ENCODE measurements at places on chromosomes 12 and 14.

- no peak for DNase-seq
Measured at GRCh38 chr12:44930972-44931600, 55.0 kb upstream of the NELL2 start.

DNA sequence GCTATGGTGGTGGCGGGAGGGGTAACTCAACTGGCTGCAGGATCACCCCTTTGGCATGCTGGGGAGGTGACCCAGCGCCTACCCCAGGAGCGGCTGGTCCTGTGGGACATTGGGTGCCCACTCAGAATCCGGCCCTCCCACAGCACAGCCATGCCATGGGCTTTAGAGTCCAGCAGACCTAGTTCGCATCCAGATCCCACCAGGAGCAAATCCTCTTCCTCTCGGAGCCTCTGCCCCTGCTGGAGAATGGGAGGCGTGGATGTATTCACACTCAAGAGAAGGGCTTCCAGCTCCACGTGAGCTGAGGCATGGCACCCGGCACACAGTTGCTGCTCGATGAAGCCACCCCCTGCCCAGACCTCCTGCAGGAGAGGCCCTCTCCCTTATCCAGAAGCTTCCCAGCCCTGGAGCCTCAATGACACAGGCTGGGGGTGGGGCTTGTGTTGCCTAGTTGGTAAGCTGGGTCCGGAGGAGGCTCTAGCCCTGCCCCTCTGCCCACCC lies 17.7 kb downstream of the FAM222A start:
- no peak for DNase-seq

- DNase-seq = no peak
Measured at GRCh38 chr12:91892081-91892855, 253.4 kb downstream of the BTG1 start.

GRCh38 chr12:132079695-132080094 lies 64.4 kb downstream of the DDX51 start:
- DNase-seq = no peak

DNA sequence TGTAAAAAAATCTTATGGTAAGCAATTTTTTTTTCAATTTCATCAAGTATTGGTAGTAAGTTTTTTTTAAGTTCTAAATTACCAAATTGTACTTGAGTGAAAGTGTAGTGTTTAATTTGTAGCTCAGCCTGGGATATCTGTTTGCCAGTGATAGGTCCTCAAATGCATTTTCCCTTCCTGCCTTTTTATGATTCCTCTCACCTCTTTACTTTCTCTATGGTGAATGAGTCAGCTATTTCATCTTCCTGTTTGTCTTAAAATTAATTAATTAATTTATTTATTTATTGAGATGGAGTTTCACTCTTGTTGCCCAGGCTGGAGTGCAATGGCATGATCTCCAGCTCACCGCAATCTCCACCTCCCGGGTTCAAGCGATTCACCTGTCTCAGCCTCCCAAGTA lies 10.6 kb downstream of the SRP54 start:
- DNase-seq = no peak

- DNase-seq = no peak
Measured at GRCh38 chr14:73717266-73717665, 3.1 kb upstream of the PNMA1 start.

- DNase-seq = no peak
Measured at GRCh38 chr14:74219277-74220205, 19.7 kb upstream of the VSX2 start.

DNA sequence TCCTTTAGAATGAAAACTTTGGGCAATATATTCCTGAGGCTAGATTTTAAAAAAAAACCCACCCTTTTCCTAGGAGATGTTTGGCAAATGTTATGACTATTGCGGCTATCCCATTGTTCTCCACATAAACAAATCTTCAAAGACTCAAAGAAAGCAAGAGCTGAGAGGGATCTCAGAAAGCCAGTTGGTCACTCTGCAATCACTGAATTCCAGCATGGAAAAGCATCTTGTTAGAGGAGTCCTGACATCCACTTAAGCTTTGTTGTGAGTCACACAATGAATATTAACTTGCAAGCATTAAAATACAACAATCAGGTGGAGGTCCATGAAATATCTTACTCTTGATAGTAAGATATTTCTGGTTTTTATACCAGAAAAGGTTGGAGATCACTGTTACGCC lies 11.0 kb upstream of the PTPRB start:
- no peak for DNase-seq

GRCh38 chr12:62256408-62257096 lies 3.7 kb upstream of the USP15 start:
- no peak for DNase-seq

- DNase-seq = no peak
Measured at GRCh38 chr12:132429602-132429945, 60.4 kb upstream of the FBRSL1 start.

DNA sequence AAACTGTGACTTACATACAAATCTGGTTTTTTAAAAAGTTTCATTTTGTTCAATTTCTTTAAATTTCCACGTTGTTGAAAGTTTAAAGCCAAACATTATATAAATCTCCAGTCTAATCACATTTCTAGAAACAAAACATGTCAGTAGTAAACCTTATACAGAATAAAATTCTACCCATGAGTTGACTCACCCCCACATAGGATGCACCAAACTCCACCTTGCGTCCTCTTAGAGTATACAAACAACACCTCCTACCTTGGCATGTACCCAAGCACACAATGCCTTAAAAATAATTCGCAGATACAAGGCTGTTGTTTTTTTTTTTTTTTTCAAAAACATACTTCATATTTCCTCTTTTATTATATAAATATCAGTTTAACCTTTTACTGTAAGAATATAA lies 3.3 kb downstream of the FBXL14 start:
- DNase-seq = no peak

- peak; percentile 71 for DNase-seq
Measured at GRCh38 chr12:57475271-57476161, 4.2 kb downstream of the ARHGAP9 start.

GRCh38 chr12:118034429-118035189 lies 18.1 kb downstream of the RFC5 start:
- DNase-seq = no peak

- no peak for DNase-seq
Measured at GRCh38 chr12:120007272-120007671, 18.2 kb downstream of the BICDL1 start.

GRCh38 chr12:94721173-94721572 lies 70.8 kb upstream of the TMCC3 start:
- DNase-seq = no peak

- DNase-seq = no peak
Measured at GRCh38 chr14:66233591-66233990, 252.6 kb upstream of the CCDC196 start.

DNA sequence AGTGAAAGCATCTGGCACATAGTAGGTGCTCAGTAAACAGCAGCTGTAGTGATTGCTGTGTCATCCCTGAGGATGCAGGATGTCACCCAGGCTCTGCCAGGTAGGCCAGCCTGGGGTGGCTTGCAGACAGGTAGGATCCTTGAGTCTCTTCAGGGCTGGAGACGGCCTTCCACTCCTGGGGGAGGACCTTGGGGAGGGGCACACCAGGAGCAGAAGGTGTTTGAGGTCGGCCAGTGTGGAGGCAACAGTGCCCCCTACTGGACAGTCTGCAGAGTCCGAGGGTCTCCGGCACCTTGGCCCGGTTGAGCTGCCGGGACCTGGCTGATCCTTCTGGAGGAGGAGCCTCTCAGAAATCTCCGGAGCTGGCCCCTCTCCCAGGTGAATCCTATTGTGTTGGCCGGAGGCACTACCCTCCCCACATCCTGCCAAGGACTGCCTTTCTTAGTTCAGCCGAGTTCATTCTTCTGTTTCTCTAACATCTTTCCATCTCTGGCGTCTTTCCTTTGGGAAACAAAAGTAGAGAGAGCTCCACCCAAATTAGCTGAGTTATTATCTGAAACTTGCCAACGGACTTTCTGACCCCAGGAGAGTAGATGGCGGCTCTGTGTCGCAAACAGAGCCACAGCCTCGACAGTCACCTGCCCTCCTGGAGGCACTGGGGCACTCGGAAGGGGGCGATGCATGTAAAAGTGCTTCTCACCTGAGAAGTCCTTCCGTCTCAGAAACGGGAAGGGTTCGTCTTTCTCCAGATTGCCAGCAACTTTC lies 41.8 kb upstream of the CLMN start:
- no peak for DNase-seq

DNA sequence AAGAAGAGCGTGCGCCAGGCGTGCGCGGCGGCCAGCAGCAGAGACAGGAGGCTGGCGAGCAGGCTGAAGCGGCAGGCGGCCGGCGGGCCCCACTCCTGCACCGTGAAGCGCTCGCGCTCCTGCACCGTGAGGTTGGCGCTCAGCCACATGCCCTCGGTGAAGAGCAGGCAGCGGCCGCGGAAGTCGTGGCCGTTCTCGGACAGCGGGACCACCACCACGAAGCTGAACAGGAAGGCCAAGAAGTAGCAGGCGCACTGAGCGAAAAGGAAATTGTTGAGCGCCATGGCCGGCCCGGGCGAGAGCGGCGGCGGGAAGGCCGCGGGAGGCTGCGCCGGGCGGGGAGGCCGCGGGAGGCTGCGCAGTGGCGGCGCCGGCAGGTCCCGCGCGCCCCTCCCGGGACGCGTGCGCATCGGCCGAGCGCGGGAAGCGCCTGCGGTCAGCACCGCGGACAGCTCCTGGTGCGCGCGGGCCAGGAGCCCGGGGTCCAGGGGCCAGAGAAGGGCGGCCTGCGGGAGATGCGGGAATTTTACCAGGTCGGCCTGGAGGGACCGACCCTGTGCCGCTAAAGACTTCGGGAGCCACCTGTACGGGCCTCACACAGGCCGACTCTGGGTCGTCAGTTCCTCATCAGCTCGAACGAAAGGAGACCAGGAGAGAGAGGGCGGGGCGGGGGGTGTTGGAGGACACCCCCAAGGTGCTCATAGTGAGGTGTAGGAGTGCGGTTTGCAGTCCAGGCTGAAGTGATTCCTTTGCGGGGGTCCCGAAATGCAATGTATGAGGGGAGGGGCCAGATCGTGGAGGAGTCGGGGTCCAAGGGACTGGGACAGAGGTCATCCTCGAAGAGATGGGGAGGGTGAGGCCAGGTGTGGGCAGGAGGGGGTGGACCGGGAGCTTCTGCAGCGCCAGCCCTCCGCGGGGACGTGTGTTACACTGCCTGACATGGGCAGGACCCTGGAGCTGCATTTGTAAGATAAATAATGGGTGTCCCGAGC lies at the start of gene TMEM179:
TMEM179 (minus strand) TSS at position 315 of the 992 bp plus-strand sequence; CDS start at position 284, 31 bp downstream.
- DNase-seq = peak; percentile 69

GRCh38 chr14:36582874-36583241 lies 444 bp upstream of the NKX2-8 start:
- no peak for DNase-seq

- peak; percentile 87 for DNase-seq
Measured at GRCh38 chr12:70365648-70366518, at the start of gene KCNMB4. TSS of gene KCNMB4 (plus strand) at chr12:70366290. CDS start at chr12:70366735, 445 bp downstream.

GRCh38 chr12:18283831-18284230 lies 22.5 kb downstream of the PIK3C2G start:
- DNase-seq = no peak

GRCh38 chr14:95523815-95524448 lies 7.5 kb upstream of the SYNE3 start:
- no peak for DNase-seq
